AG04449 (cell line): ENCODE measurements at places on chromosomes 6 and 20.

- DNase-seq = no peak
Observed at GRCh38 chr6:136823128-136823660, 802 bp downstream of the PEX7 start.

DNA sequence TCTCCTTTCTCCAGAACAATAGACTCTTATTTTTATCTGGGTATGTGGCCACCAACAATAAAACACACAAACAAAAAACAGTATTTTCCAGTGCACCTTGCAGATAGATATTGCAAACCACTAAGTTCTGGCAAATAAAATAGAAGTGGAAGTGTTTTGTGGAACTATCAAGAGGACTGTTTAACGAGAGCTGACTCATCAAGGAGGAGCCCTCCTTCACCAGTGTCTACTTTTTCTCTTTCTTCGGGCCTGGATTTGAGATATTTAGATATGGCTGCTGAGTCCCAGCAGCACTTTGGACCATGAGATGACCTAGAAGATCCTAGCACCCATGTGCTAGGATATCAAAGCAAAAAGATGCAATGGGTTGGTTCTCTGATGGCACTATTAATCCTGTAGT is 154.7 kb downstream of the AIG1 start:
- DNase-seq = no peak

GRCh38 chr20:61647702-61648101 is 395.6 kb downstream of the CDH4 start:
- no peak for DNase-seq

- DNase-seq = no peak
Observed at GRCh38 chr20:6007529-6008103, 46.2 kb downstream of the LRRN4 start.

GRCh38 chr20:52824494-52825216 is 147.5 kb upstream of the TSHZ2 start:
- no peak for DNase-seq

DNA sequence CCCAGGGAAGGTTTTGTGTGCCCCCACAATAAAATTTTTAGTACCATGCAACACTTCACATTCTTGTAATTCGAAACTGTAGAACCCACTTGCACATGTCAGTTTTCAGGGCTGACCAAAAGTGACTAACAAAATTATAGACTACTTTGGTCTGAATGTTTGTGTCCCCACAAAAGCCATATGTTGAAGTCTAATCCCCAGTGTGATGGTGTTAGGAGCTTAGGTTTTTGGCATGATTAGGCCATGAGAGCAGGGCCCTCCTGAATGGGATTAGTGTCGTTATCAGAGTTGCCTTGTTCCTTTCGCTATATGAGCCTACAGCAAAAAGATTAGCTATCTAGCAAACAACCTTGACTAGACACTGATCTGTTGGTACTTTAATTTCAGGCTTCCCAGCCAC is 49.0 kb upstream of the TENT5A start:
- no peak for DNase-seq

DNA sequence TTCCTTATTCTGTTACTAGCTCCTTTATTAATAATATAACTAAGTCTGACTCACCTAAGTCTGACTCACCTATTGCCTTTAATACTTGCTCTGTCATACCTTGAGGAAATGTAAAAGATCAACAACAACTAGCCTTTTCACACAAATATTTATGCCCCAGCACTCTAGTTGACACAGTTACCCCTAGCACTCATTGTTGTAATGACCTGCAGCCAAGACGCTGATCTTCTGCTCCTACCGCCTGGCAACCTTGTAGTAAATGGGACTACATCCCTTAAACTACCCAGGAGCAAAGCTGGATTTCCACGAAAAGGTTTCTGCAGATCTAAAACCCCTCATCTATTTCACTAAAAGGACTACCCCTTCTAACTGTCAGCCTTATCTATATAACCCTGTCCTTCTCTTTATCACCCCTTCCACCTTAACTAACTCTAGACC is 90.0 kb downstream of the PLG start:
- no peak for DNase-seq

DNA sequence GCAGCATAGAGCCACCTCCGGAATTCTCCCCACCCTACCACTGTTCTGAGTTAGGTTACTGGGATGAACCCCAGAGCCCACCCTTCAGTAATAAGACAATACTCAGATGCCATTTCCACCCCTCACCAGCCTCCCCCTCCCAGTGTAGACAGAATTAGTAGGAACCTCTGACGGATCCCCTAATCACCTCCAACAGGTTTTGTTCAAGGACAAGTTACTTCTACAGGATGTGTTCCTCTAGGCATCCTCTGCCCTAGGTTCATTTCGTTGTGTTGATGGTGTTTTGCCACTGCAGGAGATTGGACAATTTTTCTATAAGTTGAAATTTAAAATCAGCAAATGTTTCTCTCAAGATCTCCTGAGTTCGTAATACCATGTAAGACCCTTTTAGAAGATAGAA is 22.8 kb downstream of the PLEKHG1 start:
- DNase-seq = no peak

DNA sequence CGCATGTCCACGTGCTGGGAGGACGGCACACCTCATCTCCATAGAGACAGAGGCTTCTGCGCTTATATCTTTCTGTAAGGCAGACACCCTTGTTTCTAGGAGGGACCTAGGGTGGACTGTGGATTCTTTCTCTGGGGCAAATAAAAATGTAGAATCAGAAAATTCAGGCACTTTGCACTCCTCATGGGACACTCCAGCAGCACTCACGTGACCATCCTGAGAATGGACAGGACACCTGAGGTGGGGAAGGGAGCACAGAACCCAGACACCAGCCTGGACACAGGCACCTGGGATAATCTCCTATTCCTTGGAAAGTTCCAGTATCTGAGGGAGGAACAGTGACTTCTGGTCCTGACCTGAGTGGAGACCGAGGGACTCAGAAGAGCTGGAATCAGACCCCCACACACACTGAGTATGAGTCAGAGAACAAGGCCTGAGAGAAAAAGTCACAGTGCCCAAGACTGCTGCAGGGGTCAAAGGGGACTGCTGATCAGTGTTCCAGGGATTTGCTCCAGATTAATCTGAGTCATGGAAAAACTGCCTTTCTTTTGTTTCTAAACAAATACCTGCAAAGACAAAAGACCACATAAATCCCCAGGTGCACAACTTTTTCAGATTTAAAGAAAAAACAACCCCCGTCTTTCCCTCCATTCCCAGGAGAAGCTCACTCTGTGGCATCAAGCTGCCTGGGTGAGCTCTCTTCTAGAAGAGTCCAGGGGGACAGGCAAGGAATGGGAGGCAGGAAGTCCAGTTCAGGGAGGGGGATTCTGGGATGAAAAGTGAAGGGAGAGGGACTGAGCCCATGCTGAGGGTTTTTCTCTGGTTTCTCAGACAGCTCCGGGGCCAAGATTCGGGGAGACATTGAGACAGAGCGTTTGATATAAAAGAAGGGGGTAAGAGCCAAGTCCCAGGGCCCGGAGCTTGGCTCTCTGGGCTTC is 35.6 kb upstream of the MICB start:
- no peak for DNase-seq

- no peak for DNase-seq
Observed at GRCh38 chr6:105330913-105331312, 72.0 kb downstream of the PREP start.

- DNase-seq = no peak
Observed at GRCh38 chr6:120405947-120406346, 928.3 kb downstream of the TBC1D32 start.
